ENCODE measurements at places on chromosomes 2 and 18.

GRCh38 chr18:36127836-36128529, 1.2 kb downstream of the SLC39A6 start:
- DNase-seq = no peak

- no peak for DNase-seq
Measured at GRCh38 chr2:197996583-197996982, 192.2 kb downstream of the PLCL1 start.

DNA sequence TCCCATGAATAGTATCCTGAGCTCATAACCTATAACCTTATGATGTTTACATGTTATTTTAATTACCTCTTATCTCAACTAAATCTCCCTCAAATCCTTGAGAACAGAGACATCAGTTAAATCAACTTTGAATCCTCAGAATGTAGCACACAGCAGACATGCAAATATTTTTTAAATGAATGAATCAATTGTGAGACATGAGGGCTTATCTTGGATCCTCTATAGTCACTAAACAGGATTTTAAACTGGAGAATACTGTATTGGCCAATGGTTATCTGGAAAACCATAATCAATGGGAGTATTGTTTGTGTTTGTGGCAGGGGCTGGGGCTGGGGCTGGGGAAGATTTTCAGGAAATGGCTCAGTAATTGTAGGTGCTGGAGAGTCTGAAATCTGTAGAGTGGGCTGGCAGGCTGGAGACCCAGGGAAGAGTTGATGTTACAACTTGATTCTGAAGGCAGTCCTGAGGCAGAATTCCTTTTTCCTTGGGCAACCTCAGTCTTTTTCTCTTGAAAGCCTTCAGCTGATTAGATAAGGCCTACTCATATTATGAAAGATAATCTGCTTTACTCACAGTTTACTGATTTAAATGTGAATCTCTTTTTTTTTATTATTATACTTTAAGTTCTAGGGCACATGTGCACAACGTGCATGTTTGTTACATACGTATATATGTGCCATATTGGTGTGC, 106.3 kb downstream of the NCOA1 start:
- no peak for DNase-seq

GRCh38 chr2:52658598-52658997, 1109.0 kb upstream of the CHAC2 start:
- DNase-seq = no peak

GRCh38 chr2:202762556-202762955, 109.0 kb downstream of the ICA1L start:
- DNase-seq = no peak

DNA sequence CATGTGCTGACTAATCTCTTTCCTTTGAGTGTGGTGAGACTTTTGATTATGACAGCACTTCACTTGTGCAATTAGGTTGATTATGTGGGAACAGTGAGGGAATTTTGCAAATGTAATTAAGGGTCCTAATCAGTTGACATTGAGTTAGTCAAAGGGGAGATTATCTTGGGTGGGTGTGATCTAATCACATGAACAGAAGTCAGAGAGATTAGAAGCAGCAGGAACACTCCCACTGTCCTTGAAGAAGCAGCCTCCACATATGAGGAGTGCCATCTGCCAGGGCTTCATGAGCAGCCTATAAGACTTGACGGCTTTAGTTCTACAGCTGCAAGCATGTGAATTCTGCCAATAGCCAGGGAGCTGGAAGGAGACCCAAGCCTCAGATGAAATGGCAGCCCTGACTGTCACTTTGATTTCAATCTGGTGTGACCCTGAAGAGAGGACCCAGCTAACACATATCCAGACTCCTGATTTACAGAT, 89.4 kb upstream of the APCDD1 start:
- no peak for DNase-seq

DNA sequence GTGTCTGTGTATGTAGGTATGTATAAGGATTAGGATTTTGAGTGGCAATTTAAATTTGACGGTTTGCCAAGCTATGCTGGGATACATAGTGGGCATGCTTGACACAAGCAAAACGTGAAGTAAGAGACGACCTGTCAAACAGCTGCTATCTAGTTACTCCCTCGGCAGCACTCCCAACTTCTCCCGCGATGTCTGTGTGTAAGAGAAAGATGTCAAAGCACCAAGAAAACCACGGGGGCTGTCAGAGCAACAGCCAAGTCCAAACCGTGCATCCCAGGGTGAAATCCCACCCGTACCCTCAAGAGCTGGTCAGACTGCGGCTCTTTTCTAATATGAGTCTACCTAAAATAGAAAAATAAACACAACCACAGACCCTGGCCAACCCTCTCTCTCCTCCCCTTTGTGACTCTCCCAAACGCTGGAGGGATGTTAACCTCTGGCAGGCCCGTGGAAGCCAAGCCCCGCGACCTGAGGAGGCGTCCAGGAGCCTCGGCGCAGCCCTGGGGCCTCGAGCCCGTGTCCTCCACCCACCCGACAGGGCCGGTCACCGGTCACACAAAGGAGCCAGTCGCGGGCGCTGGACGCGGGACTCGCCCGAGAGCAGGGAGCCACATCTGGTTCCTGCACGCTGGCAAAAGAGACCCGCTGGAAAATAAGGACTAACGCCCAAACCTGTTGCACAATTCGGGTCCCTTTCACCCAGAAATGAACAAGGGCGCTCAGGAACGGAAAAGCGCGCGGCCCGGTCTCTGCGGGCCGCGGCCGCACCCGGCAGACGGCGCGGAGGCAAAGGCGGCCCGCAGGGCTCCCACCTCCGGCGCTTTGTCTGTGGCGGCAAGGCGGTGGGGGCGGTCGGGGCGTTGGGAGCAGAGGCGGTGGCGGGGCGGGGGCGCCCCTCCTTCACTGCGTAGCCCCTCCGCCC, 925 bp downstream of the SESTD1 start:
- DNase-seq = peak; percentile 35

DNA sequence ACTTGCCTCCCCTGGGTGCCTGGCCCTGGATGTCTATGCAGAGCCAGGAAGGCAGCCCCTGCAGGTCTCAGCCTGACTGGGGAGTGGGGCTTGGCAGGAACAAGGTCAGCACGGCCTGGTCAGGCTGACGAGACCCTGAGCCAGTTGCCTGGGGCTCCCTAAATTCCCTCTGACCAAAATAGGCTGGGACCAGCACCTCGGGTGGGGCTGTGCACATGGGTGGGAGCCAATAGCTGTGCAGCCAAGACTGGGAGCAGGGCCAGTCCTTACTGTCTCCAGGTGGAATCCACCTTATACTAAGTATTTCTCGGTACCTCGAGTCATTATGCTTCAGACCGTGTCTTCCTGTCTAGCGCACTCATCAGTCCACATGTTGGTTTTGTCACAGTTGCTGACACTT, 11.4 kb upstream of the IL1R2 start:
- DNase-seq = no peak

- no peak for DNase-seq
Measured at GRCh38 chr2:54551123-54551756, 95.1 kb downstream of the SPTBN1 start.

DNA sequence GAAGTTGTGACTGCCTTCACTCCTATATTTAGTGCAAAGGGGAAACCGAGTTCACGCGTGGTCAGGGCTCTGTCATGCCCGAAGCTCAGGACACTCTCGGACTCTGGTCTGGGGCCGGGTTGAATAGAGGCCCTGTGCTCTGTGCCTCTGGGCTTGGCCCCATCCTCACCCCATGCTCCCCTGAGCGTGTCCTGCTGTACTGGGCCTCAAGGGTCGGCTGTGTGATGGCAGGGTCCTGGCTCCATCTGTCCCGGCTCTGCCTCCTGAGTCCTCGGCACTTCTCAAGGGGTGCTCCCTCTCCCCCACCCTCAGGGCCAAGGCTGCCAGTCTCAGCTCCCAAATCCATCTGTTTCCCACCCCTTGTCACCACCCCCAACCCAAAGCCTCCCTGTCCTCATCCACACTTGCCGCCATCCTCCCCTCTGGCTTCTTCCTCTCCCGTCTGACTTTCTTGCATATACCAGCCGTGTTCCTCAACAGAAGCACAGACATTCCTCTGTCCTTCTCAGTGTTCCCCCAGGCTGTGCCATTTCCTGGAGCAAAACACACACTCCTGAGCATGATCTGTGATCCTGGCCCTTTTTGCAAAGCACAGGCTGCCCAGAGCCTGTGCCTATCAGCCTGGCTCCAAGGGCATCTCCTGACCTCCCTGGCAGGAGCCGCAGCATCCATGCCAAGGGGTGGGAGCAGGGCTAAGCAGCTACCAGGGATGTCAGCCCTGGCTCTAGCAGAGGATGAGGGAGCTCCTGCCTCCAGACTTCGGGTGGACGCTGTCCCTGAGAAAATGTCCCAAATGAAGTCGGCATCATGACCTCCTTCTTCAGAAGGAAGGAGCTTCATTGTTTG, 64.2 kb upstream of the OTOS start:
- DNase-seq = no peak

- DNase-seq = no peak
Measured at GRCh38 chr2:74328573-74328972, 14.6 kb downstream of the SLC4A5 start.

- DNase-seq = peak; percentile 64
Measured at GRCh38 chr2:207330912-207331311, 165.2 kb upstream of the KLF7 start.

DNA sequence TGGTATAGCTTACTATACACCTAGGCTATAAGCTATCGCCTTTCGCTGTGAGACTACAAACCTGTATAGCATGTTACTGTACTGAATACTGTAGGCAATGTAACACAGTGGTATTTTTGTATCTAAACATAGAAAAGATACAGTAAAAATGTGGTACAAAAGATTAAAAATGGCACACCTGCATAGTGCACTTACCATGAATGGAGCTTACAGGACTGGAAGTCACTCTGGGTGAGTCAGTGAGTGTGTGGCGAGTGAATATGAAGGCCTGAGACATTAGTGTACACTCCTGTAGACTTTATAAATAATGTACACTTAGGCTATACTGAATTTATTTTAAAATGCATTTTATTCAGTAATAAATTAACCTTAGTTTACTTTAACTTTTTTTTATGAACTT, 258.2 kb upstream of the SP5 start:
- no peak for DNase-seq

DNA sequence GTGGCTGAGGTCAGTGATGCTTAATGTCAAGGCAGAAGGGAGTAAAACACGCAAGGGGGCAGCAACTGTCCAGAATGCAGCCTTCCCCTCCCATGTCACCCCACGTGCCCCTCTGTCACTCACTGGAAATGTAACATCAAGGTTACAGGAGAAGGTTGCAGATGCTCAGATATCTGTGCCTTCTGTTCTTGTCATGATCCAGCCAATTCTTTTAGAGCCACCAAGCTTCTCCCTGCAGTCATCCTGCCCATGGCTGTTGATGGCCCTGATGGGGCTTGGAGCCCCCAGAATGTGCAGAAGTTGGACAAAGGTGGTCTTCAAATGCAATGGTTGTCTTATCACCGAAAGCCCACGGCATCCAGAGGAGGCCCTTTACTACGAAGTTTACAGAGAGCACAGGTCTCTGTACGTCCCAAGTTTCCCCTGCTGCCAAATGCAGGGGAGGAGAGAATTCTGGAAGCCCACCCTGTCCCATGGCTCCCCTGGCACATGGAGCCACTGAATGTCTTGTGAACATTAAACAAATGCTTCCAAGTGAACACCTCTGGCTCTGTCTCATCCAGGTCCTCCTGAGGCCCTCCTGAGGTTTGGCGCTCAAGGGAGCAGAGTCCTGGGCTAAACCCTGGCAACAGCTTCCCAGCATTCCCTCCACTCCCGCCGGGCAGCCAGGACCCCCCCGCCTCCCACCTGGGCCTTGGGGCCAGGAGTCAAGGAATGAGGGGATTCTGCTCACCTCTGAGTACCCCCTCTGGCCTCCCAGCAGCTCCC, 4.5 kb upstream of the GPR55 start:
- no peak for DNase-seq

DNA sequence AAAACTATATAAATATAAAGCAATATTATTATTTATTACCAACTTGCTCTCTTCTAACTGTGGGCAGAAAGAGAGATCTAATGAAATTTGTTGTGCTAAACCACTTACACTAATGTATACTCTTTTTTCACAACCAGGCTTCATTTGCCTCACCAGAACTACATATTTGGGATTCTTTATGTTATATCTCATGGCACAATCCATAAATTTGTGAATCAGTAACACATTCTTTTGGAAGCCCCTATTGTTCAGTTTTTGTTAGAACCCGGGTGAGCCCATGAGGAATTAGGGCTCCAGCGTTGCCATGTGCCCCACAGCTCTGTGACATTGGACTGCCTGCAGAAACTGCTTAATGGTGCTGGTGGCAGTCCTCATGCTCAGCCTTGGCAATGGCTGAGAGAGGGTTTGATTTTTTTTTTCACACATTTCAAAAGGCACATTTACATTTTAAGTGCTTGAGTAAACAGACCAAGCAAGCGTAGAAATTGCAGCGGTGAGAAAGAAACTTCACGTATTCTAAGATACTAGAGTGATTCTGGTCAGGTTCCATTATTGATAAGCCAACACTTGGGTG, 15.3 kb downstream of the VIT start:
- no peak for DNase-seq

GRCh38 chr2:52717836-52718235, 1049.8 kb upstream of the CHAC2 start:
- DNase-seq = no peak

GRCh38 chr2:27889774-27890145, 427 bp downstream of the RBKS start:
- DNase-seq = no peak

GRCh38 chr18:47108998-47109405, 41.3 kb downstream of the HDHD2 start:
- DNase-seq = no peak

- DNase-seq = no peak
Measured at GRCh38 chr2:1010415-1010930, 59.8 kb downstream of the SNTG2 start.

DNA sequence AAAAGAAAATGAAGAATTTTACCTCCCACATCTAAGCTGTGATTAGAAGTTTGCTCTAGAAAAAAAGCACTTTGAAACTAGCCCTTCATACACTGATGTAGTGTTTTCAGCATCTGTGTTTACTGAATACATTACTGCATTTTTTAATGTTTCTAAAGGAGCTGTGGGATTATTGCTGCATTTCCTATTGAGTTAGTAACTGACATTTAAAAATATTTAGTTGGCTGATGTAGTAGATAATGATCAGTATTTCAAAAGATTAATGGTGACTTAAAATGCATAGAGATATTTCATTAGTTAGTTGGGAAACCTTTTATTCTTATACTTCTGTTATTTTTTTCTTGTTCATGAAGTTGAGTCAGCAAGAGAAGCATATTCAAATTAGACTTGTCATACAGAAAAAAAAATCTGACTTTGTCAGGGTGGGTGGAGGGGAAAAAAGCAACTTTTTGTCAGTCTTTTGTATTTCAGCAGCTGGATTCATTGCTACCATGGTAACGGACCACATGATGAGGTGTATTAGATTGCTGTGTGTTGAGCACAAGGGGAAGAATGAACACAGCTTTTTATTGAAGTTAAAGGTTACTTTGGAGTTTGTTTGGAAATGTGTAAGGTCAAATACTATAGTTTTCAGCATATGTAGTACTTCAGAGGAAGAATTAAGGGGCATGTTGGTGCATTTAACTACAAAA, at the start of gene DTNA:
DTNA (plus strand) TSS at position 549 of the 692 bp plus-strand sequence. CDS start 45,679 bp downstream, outside the sequence.
- DNase-seq = no peak

Data from activated CD4-positive, alpha-beta T cell treated with anti-CD3 and anti-CD28 coated beads, Interleukin-2, amount 50 U/mL, for 48 hours (primary cell).